ENCODE measurements at places on chromosomes 2 and 18. TPM values are rescaled to one million over a fixed set of nuclear protein-coding genes. Genes with fewer than 3 reads are reported as not detected.

Gene TUBB8B
- not detected for total RNA-seq

Gene NRP2
- total RNA-seq, result 125 TPM

Gene LYPD6B
- total RNA-seq, result 3.2 TPM

Gene MSH6
- total RNA-seq, result 59.5 TPM

Gene RNU2-63P
- 3.9 TPM for total RNA-seq

Gene ASXL2
- total RNA-seq, result 29.0 TPM

Gene LBX2
- total RNA-seq, result 1.9 TPM
